CD4-positive, alpha-beta T cell (primary cell): ENCODE measurements at places on chromosomes 6 and 20. TPM values are rescaled to one million over a fixed set of nuclear protein-coding genes. Genes with fewer than 3 reads are reported as not detected.

Gene ADGRF4
- not detected for total RNA-seq

Gene TCP11
- total RNA-seq: not detected

Gene C6orf132
- total RNA-seq: not detected

Gene IL20RA
- total RNA-seq: not detected

GRCh38 chr6:53436526-53437303, 88.0 kb upstream of the ELOVL5 start:
- no peak overlapping the region for H3K4me3 ChIP-seq
- H3K36me3 ChIP-seq: no peaks in the 10 kb centered on the region
- no peaks in the 10 kb centered on the region for H3K4me1 ChIP-seq
- no peak overlapping the region for H3K27ac ChIP-seq
